ENCODE measurements at places on chromosomes 12 and 14. TPM values are rescaled to one million over a fixed set of nuclear protein-coding genes. Genes with fewer than 3 reads are reported as not detected.
A peak's percentile ranks its signal among the peaks of the same experiment; 100 is the strongest.

Gene CLEC2D
- total RNA-seq = 5.9 TPM

GRCh38 chr12:132108211-132108832 lies 35.8 kb downstream of the DDX51 start:
- no peak for DNase-seq

- peak; percentile 81 for DNase-seq
Measured at GRCh38 chr14:22391908-22392565, 197.0 kb downstream of the DAD1 start.

DNA sequence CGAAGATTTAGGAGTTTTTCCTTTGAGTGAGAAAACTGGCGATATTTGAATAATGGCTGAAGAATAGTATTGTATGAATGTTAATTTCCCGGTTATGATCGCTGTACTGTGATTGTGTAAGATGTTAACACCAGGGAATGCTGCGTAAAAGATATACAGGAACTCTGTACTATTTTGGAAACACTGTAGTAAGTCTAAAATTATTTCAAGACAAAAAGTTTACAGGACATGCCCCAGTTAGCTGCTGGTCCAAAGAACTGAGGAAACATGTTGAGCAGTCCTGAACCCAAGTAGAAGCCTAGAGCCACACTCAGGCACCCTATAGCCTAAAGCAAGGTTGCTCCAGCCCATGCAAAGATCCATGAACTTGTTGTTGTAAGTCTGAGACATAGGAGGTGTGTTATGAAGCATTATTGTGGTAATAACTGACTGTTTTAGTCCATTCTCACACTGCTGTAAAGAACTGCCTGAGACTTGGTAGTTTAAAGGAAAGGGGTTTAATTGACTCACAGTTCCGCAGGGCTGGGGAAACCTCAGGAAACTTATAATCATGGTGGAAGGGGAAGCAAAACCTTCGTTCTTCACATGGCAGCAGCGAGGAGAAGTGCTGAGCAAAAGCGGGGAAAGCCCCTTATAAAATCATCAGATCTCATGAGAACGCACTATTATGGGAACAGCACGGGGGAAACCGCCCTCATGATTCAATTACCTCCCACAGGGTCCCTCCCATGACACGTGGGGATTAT lies 99.8 kb upstream of the RESF1 start:
- DNase-seq = no peak

DNA sequence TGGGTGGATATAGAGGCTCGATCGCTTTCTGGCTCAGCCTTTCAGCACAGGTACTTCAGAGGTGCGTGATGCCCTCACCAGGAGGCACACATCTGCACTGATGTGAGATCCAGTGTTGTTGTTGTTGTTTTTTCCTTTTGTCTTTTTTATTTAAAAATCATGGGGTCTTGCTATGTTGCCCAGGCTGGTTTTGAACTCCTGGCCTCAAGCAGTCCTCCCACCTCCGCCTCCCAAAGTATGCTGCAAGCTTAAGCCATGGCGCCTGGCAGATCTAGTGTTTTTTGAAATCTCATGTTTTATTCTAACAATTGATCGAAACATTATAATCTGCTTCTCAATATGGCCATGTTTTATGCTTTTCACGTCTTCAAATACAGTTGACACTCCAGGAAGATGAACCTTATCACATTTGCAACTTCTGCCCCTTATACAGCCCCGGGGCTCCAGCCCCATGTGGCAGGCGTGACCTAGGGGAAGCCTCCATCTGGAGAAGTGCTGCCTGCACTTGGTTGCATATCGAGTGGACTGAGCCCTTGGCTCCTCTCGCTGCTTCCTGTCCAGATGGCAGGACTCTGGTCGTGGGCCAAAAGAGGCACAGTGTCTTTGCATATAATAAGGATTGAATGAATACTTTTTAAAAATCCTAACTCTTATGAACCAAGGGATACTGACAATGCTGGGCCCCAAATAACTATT lies 71.7 kb downstream of the TRAF3 start:
- DNase-seq = peak; percentile 9

Data from hematopoietic multipotent progenitor cell (in vitro differentiated cells).